Fibroblast of skin of scalp (primary cell): ENCODE measurements at places on chromosomes 16 and 17.
A peak's percentile ranks its signal among the peaks of the same experiment; 100 is the strongest.

GRCh38 chr16:76749780-76750375 lies 441.1 kb upstream of the MON1B start:
- DNase-seq: no peak

DNA sequence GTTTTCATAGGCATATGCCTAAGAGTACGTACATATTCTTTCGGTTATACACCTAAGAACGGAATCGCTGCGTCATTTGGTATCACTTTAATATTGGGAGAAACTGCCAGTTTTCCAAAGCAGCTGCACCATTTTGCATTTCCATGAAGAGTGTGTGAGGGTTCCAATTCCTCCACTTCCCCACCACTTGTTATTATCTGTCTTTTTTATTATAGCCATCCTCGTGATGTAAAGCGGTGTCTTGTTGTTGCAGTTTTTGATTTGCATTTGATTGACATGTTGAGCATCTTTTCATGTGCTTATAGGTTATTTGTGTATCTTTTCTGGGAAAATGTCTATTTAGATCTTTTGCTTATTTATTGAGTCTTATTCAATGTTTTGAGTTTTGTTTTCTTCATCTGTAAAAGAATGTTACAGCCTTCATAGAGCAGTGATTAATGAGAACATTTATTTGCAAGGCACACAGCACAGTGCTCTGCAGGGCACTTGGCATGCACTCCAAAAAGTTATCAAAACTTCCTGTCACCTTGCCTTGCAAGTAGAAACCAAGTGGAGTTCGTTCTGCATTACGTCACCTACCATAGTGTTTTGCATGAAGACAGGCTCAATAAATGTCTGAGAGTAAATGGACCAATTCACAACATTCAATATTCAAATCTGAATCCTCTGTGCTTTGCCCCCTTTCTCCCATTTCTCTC lies 26.6 kb upstream of the ST6GALNAC1 start:
- no peak for DNase-seq

DNA sequence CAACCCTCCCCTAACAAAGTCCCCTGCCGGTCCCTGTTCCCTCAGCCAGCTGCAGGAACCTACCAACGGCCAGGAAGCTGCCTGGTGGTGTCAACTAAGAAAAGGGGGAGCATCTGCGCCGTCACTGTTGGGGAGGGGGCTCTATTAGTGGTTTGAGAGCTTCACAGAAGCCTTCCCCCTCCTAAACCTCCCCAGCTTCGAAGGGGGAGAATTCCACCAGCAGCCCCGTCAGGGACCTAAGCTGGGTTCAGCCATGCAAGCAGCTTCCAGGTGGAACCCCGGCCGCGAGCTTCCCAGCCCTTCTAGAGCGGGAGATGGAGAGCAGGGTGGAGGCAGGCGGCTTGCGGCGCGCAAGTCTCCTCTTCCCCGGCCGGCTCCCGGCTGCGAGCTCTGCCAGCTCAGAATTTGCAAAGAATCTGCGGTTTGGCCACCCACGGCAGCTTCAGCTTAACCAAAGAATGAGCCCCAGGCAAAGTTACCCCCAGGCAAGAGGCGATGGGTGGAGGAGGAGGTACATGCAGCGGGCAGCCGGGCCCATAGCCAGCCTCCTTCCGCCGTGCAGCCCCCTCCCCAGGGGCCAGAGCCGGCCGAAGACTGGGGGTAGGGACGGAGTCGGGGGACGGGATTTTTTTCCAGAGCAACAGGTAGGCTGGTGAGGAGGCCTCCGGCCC lies 33.7 kb downstream of the DDX19A start:
- peak; percentile 96 for DNase-seq

DNA sequence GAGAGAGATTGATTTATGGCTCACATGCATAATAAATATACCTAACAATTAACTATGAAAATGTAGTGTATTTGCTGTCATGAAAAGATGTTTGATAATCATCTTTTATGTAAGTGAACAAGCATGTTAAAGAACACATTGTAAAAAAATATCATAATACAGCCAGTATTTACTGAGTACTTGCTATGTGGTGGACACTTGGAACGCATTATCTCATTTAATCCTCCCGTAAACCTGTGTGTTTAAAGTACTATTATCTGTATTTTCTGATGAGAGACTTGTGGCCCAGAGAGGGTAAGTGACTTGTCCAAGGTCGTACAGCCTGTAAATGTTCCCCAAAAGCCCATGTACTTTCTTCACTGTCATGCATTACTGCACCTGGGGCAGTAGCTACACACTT lies 70.7 kb downstream of the PRKCA start:
- no peak for DNase-seq

- no peak for DNase-seq
Measured at GRCh38 chr17:77505181-77505639, 364.4 kb downstream of the SEC14L1 start.

- no peak for DNase-seq
Measured at GRCh38 chr17:51120357-51120738, 320 bp downstream of the SPAG9 start.

DNA sequence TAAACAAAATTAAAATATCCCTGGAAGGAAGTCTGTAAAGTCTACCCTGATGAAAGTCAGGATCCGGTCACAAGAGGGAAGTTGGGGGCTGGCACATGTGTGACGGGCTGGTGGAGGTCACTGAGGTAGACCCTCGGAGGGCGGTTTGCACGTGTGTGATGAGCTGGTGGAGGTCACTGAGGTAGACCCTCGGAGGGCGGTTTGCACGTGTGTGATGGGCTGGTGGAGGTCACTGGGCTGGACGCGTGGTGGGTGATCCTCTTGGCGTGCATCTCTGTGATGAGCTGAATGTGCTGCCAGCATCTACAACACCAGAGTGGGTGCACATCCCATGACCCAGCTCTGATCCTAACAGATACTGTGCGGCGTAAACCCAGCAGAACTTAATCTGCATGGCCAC lies 43.7 kb upstream of the METRNL start:
- DNase-seq: no peak

GRCh38 chr17:11986942-11987329 lies 10.3 kb downstream of the ZNF18 start:
- DNase-seq: peak; percentile 50

- peak; percentile 93 for DNase-seq
Measured at GRCh38 chr17:28710861-28711722, 596 bp downstream of the PROCA1 start.

DNA sequence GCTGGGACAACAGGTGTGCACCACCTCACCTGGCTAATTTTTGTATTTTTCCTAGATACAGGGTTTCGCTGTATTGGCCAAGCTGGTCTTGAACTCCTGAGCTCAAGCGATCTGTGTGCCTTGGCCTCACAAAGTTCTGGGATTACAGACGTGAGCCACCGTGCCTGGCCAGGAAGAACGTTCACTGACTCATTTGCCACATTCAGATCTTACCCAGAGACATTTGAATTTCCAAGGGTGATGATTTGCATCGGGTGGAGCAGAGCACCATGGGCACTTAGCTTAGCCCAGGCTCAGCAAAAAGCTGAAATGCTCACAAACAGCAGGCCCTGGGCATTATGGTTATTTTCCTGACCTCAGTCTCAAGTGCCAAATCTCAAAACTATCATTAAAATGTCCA lies 14.5 kb upstream of the ADORA2B start:
- no peak for DNase-seq

DNA sequence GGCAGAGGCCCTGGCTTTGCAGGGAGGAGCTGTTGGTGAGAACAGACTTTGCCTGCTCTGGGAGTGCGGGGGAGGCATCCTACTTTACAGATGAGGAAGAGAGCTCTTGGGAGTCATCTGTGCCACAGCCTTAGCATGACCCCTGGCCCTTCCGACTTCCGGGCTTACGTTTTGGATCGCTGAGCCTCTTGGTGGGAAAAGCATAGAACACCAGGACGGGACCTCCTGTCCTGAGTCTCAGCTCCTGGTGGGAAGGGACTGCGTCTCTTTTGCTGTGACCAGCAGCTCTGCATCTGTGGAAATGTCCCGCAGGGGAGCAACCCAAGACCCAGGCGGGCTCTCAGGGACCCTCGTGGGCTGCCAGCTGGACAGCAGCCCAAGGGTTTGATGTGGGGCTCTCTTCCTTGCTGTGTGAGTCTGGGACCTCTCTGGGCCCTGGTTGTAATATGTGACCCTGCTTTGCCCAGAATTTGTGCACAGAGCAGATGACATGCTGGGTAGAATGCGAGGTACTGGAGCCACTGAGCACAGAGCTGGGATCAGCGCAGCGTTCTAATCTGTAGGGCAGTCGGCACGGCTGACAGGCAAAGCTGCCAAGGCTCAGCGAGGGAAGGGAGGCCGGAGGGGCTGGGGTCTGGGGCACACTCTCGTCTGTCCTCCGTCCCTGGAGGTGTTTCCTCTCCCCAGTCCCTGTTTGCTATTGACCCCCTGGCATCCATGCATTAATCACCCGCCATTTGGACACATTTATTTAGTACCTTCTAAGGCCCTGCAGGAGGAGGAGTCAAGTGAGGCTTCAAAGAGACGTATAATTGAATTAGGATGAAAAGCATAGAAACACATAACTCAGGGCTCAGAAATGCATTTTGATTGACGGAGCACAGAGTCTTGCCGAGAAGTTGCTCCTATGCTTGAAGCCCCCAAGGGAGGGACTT lies 64.0 kb downstream of the NT5M start:
- no peak for DNase-seq

DNA sequence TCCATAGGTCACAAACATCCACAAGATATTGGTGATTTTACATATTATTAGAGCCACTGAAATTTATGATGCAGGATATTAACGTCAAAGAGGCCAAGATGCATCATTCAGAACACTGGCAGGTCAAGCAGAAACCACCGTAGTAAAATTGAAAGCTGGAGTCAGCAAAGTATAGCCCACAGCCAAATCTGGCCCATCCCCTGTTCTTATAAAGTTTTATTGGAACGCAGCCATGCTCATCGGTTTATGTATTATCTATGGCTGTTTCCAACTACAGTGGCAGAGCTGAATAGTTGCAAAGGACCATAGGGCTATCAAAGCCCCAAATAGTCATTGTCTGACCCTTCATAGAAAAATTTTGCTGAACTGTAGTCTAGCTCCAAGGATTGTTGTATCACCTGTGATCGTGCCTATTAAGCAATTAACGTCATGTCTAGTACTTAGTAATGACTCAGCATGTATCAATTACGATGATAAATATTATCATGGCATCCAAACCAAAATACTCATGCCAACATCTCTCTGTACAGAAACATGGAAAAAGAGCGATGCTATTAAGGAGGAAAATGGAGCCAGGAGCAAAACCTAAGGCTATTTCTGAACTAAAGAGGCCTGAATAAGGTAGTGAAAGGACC lies 165.6 kb downstream of the IRX3 start:
- DNase-seq: no peak

GRCh38 chr16:1105888-1106620 lies 10.0 kb upstream of the C1QTNF8 start:
- DNase-seq: peak; percentile 45

GRCh38 chr16:82867485-82867884 lies 240.7 kb downstream of the CDH13 start:
- peak; percentile 35 for DNase-seq

GRCh38 chr16:71796501-71797097 lies 12.0 kb downstream of the AP1G1 start:
- peak; percentile 45 for DNase-seq

DNA sequence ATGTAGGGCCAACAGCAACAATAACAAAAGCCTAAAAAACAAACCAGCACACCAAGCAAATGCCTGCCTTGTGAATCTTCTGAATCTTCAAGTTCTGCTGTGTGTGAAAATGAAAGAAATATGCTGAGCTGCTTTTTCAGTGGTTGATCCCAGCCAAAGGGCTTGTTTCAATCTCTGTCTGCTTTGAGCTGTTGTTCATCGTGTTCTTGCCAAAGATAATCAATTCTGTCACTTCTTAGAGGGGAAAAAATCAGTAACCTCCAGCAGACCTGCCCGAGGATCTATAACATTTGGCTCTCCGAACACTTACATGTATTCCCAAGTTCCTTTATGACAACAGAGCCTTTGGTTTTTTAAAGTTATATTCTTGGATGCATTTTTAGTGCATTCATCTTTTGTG lies 65.9 kb downstream of the VPS35L start:
- DNase-seq: no peak

- DNase-seq: no peak
Measured at GRCh38 chr17:56317351-56318208, 164.3 kb downstream of the ANKFN1 start.

DNA sequence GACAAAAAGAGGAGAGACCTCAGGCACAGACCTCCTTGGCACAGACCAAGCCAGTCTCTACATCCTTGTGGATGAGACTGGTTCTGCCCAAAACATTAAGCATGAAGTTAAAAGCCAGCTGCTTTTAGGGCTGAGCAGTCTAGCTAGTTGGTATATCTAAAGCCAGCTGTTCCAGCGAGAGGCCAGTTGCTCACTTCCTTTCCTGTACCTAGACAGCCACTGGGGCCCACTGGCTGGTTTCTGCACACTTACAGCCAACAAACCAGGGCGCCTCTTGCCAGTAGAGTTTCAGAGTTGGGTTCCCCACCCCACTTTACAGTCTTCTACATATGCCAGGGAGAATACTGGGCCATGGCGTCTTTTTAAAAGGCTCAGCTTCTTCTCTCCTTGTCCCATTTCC lies 242.4 kb downstream of the ZFHX3 start:
- no peak for DNase-seq

- DNase-seq: no peak
Measured at GRCh38 chr17:43528319-43528987, 17.7 kb downstream of the ETV4 start.

DNA sequence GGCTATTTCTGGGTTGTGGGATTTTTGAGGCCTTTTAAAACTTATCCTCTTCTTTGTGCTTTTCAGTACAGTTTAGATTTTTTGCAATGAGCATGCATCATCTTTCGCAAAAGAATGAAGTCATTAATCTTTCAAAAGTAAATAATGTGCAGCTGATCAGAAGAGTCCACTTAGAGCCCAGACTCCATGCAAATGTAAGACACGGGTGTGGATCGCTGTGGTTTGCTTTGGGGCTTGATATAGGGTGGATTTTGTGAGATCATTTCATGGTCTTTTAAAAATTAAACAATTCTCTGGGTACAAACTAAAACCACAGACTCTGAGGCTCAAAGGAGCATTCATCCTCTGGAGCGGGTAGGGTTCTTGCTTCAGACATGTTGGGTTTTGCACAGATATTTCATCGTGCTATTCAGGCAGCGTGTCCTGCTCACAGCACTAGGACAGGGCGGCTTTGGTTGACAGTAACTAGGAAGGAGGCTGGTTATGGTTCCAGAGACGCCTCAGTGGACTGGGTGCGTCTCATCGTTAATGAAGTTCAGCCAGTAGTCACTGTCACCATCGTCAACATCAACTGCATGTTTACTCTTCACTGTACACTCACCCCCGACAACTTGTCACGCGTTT lies 129.4 kb upstream of the PLCG2 start:
- peak; percentile 35 for DNase-seq

GRCh38 chr16:76193906-76194615 lies 83.1 kb upstream of the CNTNAP4 start:
- no peak for DNase-seq
